ENCODE measurements at places on chromosomes 4 and X. TPM values are rescaled to one million over a fixed set of nuclear protein-coding genes. Genes with fewer than 3 reads are reported as not detected.

The DAPP1 gene
- not detected for total RNA-seq

The HMX1 gene
- total RNA-seq: 0.10 TPM

The GRID2 gene
- total RNA-seq: not detected

The VCX3A gene
- not detected for total RNA-seq

The FAM156B gene
- total RNA-seq: 8.5 TPM

The CXorf65 gene
- not detected for total RNA-seq

The ASB9 gene
- total RNA-seq: 21.2 TPM

The SPANXD gene
- total RNA-seq: not detected

The NUP62CL gene
- total RNA-seq: 14.8 TPM

The MAGEC1 gene
- total RNA-seq: not detected

The SORCS2 gene
- total RNA-seq: 4.1 TPM

The TMEM47 gene
- total RNA-seq: 0.81 TPM

The MEPE gene
- not detected for total RNA-seq

The EGFL6 gene
- not detected for total RNA-seq

The SPANXA1 gene
- total RNA-seq: 0.18 TPM

The HSFX2 gene
- not detected for total RNA-seq

The DIPK2B gene
- not detected for total RNA-seq

The TMEM271 gene
- total RNA-seq: not detected

The RTL5 gene
- 2.2 TPM for total RNA-seq

The SRD5A3 gene
- 11.3 TPM for total RNA-seq

The NPY2R gene
- 0.02 TPM for total RNA-seq

The PCDH11X gene
- not detected for total RNA-seq

The BMPR1B gene
- total RNA-seq: 5.0 TPM

The ERAS gene
- total RNA-seq: 0.15 TPM

The GC gene
- total RNA-seq: not detected

The DCAF8L2 gene
- not detected for total RNA-seq

The NUDT10 gene
- 0.42 TPM for total RNA-seq

The PNMA6A gene
- 5.5 TPM for total RNA-seq

The ZNF330 gene
- 25.3 TPM for total RNA-seq

The USP17L17 gene
- not detected for total RNA-seq

The SRPX gene
- 6.1 TPM for total RNA-seq

The CHIC1 gene
- total RNA-seq: 5.4 TPM

The DNAAF6 gene
- total RNA-seq: not detected
